Esophagus mucosa (tissue), 1 donor: ENCODE measurements at places on chromosomes 12 and 14. TPM values are rescaled to one million over a fixed set of nuclear protein-coding genes. Genes with fewer than 3 reads are reported as not detected.

The ACOT4 gene
- 1.0 TPM for total RNA-seq

The C3AR1 gene
- 0.76 TPM for total RNA-seq

DNA sequence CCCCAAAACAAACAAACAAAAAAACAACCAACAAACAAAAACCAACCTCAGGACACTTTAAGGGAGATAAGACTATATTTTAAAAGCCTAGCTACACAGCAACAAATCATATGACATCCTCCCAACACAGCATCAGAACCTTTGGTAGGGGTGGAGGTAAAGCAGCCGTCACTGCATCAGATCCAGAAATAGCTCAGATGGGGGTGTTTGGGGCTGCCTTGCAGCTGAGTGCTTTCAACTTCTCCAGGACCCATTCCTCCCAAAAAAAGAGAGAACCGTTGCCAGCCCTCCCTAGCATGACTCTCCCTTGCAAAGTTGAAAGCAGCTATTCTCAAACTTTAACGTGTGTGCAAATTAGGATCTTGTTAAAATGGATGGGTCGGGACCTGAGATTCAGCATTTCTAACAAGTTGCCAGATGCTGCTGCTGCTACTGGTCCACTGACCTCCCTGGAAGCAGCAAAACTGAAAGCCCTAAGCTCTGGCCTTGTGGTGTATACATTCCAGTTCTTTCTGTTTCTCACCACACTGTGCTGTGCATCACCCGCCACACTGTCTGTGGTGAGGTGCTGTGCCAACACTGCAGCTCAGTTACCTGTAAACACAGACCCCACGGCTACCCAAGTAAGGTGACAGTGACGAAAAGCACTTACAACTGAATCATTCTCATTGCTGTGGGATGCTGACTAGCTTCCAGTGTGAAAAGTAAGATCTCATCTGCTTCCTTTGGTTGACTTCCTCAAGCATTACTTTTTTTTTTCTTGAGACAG, 54.0 kb downstream of the SLC38A1 start:
- ATAC-seq: peak; percentile 37

DNA sequence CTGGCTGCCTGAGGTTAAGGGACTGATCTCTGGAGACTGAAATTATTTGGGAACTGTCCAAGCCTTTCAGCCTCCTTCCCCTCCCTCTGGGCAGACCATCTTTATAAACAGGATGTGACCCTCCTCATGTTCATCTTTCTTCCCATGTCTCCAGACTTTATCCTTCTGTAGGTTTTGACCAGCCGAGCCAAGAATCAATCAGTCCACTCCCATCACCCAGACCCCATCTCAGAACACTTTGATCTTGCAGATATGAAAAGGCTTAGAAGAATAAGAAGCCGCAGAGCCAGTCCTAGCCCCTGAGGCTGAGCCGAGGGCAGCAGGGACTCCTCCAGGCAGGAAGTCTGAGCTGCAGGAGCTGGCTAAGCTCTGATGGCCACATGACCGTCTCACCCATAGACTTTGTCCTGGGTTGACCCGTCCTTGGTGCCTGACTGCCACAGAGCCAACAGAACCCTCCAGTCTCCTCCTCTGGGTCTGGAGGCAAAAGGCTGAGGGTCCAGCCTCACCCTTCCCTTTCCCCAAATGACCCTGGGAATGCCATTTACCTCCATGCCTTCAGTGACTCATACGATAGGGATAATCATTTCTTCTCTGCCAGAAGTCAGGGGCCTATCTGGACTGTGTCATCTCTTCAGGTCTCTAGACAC, 1.6 kb downstream of the KRT71 start:
- no peak for ATAC-seq

DNA sequence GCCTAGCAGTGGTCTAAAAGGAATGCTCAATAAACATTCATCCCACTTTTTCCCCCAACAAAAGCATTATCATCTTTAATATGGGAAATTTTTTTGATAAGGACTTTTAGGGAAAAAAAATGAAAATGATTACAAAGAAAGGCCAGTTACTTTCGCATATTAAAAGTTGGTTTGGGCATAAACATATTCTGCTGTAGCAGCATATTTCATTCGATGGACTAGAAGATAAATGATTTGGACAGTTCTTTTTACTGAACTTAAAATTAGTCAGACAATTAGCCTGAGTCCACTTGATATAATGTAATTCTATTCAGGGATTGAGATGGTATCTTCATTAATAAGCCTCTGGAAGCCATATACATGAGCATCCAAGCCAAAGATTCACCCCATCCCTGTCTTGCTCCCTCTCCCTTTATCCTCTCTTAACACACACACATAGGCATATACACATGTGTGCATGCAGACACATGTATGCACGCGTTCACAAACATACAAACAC, 299.1 kb downstream of the NUAK1 start:
- no peak for ATAC-seq

DNA sequence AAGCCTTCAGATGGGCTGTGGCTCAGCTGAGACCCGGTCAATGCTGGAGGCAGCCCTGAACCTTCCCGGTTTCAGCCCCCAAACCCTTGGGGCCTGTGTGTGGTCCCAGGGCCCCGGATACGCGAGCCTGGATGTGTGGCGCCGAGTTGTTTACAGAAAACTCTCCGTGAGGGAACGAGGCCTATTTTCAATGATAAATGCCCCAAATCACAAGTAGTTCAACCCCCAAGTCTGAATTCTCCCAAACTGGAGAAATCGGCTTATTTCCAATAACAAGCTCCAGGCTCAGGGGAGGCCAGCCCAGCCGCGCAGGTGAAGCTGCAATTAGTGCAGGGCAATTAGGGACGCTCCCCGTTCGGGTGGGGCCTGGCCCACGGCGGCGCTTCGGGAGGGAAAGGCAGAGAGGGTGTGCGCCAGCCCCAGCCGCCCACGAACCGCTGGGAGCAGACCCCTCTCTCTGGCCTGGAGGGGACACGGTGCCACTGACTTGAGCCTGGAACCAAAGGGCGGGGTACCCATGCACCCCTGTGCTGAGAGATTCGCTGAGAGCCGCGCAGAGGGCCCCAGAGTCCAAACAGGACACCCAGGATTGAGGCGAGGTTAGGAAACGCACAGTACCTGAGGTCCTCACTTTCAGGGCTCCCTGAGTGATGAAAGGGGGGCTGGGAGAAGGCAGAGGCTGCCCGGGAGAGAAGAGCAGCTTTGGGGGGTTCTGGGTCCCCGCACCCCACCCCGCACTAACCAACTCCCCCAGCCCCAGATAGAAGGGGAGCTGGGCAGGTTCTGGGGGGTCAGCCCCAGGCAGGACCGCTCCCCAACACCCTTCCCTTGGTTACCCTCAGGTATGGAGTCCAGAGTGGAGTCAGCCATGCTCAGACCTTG, 14.2 kb upstream of the ANKRD9 start:
- ATAC-seq: no peak
